ENCODE measurements at places on chromosomes 2 and 18.
A peak's percentile ranks its signal among the peaks of the same experiment; 100 is the strongest.

- DNase-seq, result peak; percentile 70
These were observed 104.9 kb downstream of the CDC42EP3 start for GRCh38 chr2:37566517-37566981.

- DNase-seq, result peak; percentile 77
These were observed 53.5 kb upstream of the TCF4 start for GRCh38 chr18:55641486-55641885.

DNA sequence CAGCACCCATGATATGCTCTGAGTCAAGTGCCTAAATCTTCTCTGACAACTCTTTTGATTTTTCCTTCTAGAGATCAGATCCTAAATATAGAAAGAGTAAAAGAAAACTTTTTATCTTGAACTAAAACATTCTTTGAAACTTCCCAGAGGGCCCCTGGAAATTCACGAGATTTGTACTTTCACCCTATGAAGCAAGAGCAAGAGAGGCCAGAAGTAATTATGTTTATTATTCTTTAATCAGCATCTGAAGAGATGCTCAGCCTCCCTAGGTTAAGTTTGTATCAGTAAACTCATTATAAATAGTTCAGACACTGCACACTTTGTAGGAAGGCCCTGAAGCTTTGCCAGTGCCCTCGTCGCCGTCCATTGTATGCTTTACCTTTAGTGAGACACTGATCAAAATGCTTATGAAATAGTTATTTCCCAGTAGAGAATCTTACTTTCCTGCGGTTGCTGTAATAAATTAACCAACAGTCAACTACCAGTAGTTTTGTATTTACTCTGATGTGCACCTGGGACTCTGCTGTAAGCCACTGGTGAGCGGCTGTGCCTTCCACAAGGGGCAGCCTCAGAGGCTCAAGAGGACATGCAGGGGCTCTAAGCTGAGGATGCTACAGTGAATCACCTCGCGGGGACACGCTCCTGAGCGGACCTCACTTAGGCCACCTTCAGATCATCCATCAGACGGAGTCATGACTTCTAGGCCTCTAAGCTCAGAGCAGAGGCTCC lies 71.9 kb downstream of the BIN1 start:
- DNase-seq, result no peak

DNA sequence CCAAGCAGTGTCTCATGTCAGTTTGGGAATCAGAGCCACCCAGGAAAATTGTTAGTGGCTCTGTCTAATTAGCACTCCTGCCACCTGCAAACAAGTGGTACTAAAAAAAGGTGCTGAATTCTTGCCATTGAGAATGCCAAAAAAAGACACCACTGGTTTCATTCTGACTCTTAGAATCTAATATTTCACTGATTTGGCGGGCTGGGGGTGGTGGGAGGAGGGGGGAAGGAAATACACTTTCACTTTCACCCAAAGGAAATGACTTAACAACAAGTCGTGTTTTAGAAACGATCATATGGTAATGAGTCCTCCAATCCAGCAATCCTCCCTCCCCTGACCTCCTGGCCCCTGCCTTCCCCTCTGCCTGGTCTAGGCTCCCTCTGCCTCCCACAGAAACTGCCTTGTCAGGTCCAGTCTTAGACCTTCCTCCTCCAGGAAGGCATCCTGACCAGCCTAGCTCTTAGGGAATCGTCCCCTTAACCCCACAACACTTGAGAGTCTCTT lies 4.4 kb upstream of the KLHL29 start:
- DNase-seq, result no peak

DNA sequence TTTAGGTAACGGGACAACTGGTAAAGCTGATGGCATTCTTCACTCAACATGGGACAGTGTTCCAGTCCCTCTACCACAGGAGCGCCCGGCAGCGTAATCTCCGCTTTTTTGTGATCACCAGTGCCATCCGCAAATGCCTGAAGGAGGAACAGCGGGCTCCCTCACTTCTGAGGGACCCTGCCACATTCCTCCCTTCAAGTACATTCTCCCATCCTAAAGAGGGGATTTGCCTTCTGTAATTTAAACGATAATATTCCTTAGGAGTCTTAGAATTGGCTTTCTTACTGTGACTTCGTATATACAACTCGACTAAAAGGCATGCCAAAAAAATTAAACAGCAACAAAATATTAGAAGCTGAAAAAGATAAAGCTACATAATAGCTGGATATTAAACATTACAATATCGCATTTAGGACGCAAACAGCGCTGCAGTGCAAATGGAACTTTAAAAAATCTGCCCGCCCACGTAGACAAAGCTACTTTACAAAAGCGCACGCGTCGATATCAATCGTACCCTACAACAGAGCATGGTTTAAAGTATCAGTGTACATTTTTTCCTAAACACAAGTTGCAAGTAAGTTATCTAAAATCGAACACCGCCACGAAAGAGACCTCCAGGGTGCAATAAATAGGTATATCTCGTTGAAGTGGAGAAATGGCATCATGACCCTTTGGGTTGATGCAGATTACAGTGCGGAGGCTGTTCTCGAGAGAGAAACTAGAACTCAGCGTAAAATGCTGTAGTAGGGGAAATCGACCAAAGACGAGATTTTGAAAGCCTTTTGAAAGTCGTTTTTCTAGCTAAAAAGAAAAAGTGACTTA lies 2.3 kb upstream of the VSNL1 start:
- peak; percentile 47 for DNase-seq

DNA sequence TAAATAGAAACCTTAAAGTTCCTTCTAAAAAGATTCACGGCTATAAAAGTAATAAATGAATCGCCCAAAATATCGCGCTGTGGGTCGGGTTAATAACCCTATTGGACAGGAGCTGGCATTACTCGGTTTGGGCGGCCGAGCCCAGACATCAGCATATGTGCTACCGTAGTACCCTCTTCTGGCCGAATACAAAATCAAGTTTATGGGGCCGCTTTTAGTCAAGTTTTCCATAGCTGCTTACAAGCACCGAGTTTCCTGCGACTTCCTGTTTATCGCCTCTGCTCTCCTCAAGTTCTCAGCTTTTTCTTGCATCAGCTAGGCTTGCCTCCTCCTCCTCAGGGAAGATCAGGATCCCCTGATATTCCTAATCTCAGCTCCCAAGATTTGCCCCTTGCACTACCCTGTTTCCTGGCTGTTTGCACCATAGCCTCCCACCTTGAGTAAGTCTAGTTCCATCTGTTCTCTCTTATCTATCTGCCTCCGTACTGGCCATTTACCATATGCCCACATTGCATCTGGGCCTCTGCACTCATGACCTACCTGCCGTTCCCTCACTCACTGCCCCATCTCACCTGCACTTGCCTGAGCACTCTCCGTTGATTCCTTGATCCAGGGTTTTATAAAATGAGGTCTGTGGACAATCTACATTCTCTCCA lies 56.1 kb downstream of the SLC35F5 start:
- DNase-seq, result no peak

DNA sequence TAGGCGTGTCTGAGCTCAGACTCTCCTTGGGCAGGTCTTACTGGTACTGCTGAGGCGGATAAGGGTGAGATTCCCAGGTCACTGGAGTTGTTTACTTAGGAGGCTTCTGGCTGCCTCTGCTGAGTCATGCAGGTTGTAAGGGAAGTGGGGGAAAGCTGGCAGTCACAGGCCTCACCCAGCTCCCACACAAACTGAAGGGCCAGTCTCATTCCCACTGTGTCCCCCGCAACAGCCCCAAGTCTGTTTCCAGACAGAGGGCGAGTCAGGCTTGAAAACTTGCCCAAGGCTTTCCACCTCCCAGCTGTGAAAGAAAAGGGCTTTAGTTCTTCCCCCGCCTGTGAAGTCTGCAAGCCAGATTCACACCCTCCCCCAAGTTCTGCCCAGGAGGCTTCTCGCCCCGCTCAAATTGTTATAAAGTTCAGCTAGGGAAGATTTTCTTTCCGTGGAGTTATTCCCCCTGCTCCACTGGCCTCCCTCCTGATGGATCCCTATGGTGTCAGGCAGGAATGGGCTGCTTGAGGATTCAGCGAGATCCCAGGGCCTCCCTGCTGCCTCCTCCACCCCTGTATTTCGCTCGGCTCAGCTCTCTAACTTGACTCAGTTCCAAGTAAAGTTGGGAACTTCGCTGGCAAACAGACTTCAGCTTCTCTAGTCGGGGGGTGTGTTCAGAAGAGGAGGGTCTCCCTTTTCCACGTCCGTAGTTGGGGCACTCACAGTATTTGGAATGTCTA lies 248.6 kb downstream of the NR4A2 start:
- DNase-seq, result peak; percentile 17

- DNase-seq, result no peak
These were observed 18.4 kb downstream of the NCK2 start for GRCh38 chr2:105763076-105763475.

- no peak for DNase-seq
These were observed 42.9 kb downstream of the BOLA3 start for GRCh38 chr2:74104839-74105238.

DNA sequence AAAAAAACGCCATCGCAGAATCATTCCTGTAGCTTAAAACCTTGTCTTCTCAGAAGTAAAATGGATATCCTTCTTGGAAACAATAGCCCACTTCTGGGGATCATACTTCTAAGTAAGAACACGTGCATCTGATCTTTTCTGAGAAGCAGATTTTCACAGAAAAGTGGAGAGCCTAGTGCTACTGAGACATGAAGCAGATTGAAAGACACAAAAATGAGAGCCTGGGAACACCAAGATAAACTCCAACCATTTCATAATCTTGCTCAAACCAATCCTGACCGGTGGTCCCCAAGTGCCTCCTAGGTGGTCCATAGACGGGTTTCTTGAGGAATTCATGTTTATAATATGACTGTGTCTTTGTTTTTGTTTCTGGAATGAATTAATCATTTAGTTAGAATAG lies 191.2 kb downstream of the IRS1 start:
- DNase-seq, result no peak

DNA sequence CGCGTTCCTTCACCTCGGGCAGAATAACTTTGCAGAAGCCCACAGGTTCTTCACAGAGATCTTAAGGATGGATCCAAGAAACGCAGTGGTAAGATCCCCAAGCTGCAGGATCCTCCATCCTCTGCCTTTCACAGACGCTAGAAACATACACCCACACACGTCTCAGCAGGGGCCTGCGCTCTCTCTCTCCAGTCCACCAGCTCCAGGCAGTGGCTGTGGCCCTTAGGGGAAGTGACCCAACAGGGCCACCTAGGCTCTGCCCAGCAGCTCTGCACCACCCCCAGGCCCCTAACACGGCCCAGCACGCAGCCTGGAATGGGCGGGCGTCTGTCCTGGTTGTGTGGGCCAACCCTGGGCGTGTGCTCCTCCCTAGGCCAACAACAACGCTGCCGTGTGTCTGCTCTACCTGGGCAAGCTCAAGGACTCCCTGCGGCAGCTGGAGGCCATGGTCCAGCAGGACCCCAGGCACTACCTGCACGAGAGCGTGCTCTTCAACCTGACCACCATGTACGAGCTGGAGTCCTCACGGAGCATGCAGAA lies 40.4 kb downstream of the ADI1 start:
- DNase-seq, result no peak

DNA sequence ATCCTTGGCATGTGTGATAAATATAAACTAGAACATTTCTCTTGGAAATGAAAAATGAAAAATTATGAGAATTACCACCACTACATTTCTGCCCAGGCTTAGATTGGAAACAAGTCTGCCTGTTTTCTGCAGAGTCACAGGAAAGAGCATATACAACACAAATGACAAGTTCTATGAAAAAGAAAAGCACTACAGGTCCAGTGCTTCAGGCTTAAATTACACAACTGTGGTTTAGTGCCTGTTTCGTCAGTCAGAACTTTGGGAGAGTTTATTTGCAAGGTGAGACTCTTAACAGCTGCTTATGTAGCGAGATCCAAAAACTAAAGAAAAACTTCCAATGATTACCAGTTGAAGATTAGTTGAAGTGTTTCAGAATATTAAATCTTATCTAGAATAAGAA lies 68.9 kb downstream of the RTN4 start:
- DNase-seq, result no peak

DNA sequence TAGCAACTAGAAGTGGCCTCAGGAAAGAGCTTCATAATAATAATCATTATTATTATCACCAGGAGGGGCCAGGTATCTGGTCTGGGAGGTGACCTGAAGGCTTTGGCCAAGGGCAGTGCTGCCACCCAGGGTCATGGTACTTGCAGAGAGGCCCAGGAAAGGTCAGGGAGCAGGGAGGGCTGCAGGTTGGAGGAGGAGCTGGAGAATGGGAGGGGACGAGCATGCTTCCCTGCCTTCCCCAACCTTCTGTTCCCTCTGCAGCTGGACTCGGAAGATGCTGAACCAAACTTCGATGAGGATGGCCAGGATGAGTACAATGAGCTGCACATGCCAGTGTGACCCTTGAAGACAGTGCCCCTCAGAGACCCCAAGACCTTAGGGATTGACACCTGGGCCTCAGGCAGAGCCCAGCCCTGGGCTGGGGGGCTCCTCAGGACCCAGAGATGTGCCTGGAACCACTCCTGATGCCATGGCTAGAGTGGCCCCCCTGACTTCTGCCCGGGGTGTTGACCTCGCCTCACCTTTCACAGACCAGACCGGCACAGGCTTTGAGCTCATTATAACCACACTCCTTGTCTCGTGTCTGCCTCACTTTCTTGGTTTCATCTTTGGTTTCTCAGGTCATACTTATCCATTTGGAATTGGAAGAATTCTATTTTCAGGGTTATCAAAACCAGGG lies 14.1 kb downstream of the SLC4A3 start:
- no peak for DNase-seq

Measured in astrocyte (in vitro differentiated cells and primary cell).